ENCODE measurements at places on chromosomes 13 and 19.

DNA sequence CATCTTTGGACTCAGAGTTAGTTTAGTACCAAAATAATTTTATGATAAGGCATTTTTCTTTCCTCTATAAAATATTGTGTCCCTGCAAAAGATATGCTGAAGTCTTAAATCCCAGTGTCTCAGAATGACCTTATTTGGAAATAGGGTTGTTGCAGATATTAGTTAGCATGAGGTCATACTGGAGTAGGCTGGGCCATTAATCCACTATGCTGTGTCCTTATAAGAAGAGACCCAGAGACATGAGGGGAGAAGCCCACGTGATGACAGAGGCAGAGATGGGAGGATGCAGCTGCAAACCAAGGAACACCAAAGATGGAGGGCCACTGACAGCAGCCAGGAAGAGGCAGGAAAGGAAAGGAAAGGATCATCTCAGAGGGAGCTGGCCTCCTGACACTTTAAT is 6.4 kb downstream of the POGLUT2 start:
- DNase-seq, result no peak

GRCh38 chr13:100306434-100306999 is 217.6 kb downstream of the PCCA start:
- no peak for DNase-seq

- DNase-seq, result no peak
Measured at GRCh38 chr19:42465827-42466280, 23.1 kb upstream of the CXCL17 start.

- no peak for DNase-seq
Measured at GRCh38 chr13:48505597-48506091, 27.2 kb downstream of the RCBTB2 start.

DNA sequence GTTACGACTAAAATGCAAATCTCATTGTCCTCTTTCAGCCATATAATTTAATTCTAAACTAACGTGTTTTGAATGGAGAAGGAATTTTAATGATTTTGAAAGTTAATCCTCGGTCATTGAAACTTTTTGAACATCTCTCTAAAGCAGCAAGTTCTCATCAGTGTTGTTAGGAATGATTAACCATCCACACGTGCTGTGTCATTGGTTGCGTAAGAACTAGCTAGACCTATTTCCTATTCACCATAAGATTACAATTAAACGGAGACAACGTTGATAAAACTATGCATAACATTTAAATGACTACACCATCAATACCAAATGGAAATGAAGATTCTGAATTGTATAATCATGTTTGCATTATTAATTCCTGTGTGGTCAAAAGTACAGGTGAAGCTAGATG is 155.6 kb upstream of the IRS2 start:
- no peak for DNase-seq

GRCh38 chr13:61777899-61778298 is 362.2 kb upstream of the PCDH20 start:
- DNase-seq, result no peak

All from uterus (tissue), 4 donors.